ENCODE measurements at places on chromosomes 1 and 21. TPM values are rescaled to one million over a fixed set of nuclear protein-coding genes. Genes with fewer than 3 reads are reported as not detected.

DNA sequence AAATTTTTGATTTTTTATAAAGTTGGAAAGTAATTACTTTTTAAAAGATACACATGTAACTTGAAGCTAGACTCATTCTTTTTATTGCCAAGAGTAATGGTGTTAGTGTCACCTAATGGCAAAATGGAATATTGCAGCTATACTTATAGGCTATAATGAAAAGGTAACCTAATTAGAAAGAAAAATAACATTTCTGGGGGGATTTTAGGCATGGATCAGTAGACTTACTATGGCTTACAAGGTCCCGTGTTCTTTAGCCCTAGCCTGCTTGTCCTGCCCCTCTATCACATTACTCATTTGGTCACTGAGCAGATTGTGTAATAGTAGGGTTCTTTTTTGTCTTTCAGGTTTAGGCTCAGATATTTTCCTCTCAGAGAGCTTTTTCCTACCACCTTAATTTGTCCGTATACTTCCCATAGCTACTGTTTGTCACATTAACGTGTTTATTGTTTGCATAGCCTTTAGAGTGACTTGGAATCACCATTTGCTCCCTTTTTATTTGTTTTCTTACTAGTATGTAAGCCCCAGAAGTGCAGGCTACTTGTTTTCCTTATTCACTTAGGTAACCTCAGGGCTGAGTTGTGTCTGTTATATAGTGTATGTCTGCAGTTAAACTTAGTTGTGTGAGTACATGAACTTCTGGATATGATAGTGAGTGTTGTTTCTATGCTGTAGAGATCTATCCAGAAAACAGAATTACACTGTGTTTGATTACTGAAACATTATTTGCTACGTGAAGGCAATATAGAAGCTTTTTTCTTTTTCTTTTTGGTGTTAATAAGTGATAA is 58.7 kb downstream of the RABGAP1L start:
- H3K27me3 ChIP-seq, result no peaks in the 10 kb centered on the region
- H3K4me1 ChIP-seq, result no peaks in the 10 kb centered on the region
- peaks cover 6% of the 10 kb centered on the region for H3K36me3 ChIP-seq

- no peak overlapping the region for H3K4me3 ChIP-seq
- H3K27me3 ChIP-seq, result peaks cover 4% of the 10 kb centered on the region
- no peaks in the 10 kb centered on the region for H3K36me3 ChIP-seq
- DNase-seq, result no peak
These were observed 98.3 kb upstream of the ARHGEF16 start for GRCh38 chr1:3355894-3356826.

GRCh38 chr21:42151148-42151947 is 67.6 kb upstream of the ABCG1 start:
- no peak for DNase-seq
- H3K4me3 ChIP-seq, result no peak overlapping the region
- no peaks in the 10 kb centered on the region for H3K27me3 ChIP-seq

GRCh38 chr21:42392731-42393442 is 3.0 kb downstream of the TMPRSS3 start:
- H3K27me3 ChIP-seq, result peaks cover 3% of the 10 kb centered on the region
- H3K36me3 ChIP-seq, result no peaks in the 10 kb centered on the region
- H3K27ac ChIP-seq, result no peak overlapping the region
- peaks cover 30% of the 10 kb centered on the region for H3K4me1 ChIP-seq
- DNase-seq, result no peak

GRCh38 chr1:56135069-56135863 is 444.1 kb downstream of the PLPP3 start:
- no peak for DNase-seq
- no peaks in the 10 kb centered on the region for H3K36me3 ChIP-seq
- peak overlapping the region; percentile 35 for H3K27ac ChIP-seq
- H3K4me1 ChIP-seq, result peaks cover 3% of the 10 kb centered on the region
- H3K4me3 ChIP-seq, result no peak overlapping the region

The KRTAP7-1 gene
- total RNA-seq, result not detected
